ENCODE measurements at places on chromosomes 3 and 15. TPM values are rescaled to one million over a fixed set of nuclear protein-coding genes. Genes with fewer than 3 reads are reported as not detected.

DNA sequence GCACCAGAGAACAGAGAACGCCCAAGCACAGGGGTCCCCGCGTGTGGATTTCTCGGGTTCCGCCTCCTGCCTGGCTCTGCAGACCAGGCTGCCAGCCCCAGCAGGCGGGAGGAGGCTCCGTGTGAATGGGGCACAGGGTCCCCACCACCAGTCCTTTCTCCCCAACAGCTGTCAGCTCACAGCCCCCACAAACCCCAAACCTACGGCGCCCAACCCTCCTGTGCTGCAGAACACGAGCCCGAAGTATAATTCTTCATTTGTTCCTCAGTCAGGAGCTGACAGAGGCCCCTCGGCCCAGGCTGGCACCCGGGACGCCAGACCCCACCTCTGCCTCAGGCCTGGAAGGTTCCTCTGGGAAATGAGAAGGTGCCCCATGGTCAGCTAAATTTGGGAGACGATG lies 78.0 kb downstream of the TBC1D2B start:
- no peak for DNase-seq

DNA sequence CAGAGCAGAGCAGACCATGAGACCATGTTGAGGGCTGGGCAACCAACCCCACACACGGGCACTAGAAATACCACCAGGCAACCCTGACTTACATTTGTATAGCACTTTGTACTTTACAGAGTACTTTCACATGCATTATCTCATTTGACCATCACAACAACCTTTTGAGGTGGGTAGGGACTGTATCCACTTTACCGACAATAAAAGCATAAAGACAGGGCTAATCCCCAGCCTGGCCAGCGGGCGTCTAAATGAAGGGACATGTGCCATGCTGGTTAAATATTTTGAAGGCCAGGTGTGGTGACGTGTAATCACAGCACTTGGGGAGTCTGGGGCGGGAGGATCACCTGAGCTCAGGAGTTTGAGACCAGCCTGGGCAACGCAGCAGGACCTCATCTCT lies 23.6 kb downstream of the RASGRP1 start:
- no peak for DNase-seq

The COL6A5 gene
- total RNA-seq, result not detected

DNA sequence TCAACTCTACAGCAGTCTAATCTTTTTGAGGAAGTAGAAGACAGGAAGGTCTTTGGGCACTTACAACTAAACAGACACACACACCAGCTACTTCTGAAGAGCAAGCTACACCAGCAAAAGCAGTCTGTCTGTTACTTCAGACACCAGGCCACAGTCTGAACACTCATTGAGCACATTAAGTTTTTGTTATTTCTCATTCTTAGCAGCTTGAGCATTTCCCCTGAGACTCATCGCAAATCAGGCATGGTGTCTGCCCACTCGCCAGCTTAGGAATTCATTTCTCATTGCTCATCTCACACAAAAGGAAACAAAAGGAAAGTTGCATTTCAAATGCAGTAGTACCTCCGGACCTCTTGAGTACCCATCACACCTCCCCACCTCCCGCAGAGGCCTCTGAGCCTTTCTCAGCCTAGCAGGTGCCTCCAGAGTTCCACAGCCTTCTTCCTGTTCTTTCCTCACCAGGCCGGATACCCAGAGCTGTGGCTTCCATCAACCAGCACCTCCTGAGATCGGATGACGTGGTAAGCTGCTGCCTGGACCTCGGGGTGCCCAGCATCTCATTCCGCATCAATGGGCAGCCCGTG lies 302.0 kb downstream of the RYR3 start:
- DNase-seq, result no peak

DNA sequence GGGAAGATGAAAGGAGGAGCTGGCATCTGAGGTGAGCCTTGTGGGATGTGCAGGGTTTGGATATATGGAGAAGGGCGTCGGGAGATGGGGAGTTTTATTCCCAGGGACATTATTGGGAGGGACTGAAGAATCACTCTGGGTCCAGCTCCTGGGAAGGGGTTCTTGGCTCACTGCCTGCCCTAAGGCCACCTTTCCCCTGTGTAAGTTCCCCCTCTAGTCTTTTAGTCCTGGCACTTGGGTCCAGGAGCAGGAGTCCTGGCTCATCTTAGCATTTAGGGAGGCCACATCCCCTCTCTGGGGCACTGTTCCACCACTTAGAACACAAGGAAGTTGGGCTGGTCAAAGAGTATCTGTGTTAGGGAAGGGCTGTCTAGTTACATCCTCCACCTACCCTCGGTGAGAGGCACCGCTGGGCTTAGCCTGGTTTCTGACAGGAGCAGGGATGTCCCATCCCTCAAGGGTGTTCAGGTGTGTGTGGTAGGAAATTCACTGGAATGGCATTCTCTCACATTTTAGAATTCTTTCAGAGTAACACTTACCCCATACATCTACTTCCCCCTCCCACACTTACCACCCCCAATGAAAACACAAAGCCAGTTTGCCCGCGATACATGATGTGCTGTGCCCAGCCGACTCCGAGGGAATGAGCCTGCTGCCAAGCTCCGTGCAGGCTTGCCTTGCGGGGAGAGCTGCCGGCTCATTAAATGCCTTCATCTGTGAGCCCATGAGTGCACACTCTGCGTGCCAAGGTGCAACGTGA lies 86.7 kb downstream of the FAM43A start:
- DNase-seq, result no peak

- no peak for DNase-seq
These were observed 1.3 kb downstream of the OCA2 start for GRCh38 chr15:28097656-28098359.

The EFCAB12 gene
- 0.42 TPM for total RNA-seq
